ENCODE measurements at places on chromosomes 4 and X.

DNA sequence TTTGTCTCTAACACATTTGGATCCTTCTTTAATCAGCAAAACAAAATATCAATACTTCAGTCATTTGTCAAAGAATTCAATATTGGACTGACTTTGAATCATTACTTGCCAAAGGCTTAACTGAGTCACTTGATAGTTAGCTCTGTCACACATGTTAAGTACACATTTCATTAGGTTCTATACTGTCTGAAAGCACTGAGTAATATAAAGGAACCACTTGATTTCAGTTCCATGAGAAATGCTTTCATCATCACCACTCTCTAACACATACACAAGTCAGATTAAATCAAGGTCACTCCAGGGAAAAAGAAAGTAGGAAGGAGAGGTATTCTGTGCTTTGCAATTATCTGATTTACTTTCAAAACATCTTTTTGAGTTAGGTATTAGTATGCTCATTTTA is 1233.1 kb downstream of the C4orf33 start:
- no peak for DNase-seq

- no peak for DNase-seq
Observed at GRCh38 chr4:70197842-70198241, 2.3 kb downstream of the ODAM start.

GRCh38 chr4:111537871-111538270 is 607.4 kb upstream of the FAM241A start:
- DNase-seq, result no peak

- no peak for DNase-seq
Observed at GRCh38 chrX:12002876-12003275, 135.4 kb upstream of the FRMPD4 start.

DNA sequence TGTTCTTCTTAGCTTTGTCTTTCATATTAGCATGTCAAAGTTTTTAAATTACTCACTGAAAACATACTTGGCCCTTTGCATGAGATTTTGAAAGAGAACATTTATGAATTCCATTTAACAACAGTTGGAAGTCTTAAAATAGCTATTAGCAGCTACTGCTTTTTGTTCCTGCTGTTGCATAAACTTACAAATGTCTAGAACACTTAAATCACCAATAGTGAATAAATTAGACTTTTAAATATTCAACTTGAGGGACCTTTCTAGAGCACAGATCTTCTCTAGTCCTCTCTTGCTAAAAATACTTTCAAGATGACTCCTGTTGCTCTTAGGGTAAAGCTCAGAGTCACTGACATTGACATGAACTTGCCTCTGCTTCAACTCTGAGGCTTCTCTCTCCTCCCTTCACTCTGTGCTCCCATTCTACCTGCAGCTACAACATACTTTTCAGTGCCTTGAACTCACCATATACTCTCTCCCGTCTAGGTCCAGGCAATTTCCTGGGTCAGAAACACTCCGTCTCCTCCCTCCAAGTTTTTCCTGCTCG is 15.8 kb upstream of the TXK start:
- no peak for DNase-seq

DNA sequence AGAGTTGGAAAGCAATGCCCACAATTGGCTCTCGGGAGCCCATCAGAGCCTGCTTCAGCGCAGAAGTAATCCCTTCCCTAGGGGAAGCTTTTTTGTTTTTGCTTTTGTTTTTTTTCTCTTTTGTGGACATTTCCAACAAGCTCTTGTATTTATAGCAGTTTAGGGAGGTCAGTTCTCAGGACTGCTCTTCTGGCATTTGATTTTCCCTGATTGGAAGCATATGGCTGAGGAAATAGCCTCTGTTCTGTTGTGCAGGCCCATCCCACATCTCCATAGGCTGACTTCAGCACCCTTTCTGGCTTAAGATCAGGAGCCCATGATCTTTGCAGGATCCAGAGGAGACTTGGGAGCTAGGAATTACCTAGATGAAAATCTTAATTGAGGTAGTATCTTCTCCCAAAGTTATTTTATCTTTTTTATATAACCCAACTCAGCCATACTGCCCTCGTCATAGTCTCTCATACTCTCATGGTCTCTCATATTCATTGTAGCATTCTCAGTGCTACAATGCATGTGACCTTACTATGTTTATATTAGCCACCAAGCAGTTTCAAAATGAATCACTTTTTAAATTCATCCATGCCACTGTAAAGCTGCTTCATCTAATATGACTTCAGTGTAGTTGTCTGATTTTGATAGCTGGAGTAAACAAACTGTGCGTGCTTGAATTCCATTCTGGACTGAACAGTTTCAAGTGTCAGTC is 16.7 kb downstream of the PAGE4 start:
- DNase-seq, result no peak

- DNase-seq, result no peak
Observed at GRCh38 chr4:138697851-138698250, 317.7 kb upstream of the NOCT start.

GRCh38 chrX:45907786-45908185 is 637.4 kb downstream of the ZNF674 start:
- no peak for DNase-seq

GRCh38 chr4:159410076-159410777 is 307.3 kb downstream of the RAPGEF2 start:
- DNase-seq, result no peak

- no peak for DNase-seq
Observed at GRCh38 chrX:78476701-78477100, 149.3 kb upstream of the CYSLTR1 start.

- no peak for DNase-seq
Observed at GRCh38 chr4:168804146-168804545, 205.9 kb downstream of the CBR4 start.

DNA sequence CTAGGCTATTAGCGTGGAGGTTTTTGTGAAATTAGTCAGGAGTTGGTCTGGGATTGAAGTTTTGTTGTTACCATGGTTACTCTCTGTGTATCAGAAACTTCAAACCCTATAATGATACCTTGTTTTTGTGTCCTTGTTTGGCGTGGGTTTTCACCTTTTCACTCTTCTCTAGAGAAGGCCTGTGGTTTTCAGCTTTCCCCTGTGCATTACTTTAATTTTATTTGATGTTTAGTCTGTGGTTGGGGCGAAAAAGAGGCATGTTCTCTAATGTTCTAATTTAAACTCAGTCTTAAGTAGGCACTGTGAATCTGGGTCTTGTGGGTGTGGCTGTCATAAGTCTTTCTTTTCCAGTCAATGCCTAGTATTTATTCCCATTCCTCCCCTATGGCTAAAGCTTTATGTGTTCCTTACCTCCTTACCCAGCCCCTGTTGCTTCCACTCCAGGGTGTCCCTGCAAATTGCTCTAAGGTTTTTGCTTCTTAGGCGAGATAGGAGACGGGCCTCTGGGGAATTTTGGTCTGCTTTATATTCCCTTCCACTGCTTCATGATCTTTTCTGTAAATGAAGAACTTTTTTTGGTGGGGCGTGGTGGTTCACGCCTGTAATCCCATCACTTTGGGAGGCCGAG is 326.3 kb upstream of the ZCCHC13 start:
- DNase-seq, result no peak

- DNase-seq, result no peak
Observed at GRCh38 chr4:142961866-142962265, 115.8 kb upstream of the INPP4B start.

DNA sequence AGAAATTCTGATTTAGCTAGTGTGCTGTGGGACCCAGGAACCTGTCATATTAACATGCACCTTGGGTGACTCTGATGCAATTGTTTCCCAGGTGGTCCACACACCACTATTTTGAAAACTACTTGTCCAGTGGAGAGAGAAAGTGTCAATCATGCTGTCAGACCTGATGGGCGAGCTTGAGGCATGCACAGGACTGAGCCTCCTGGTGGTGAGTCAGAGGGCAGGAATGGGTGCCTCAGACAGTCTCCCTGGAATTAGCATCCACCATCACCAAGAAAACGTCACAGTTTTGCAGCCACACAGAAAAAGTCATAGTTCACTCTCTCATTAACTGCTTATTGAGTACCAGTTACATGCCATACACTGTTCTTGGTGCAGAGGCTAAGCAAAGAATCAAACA is 181.8 kb upstream of the MAOA start:
- no peak for DNase-seq

GRCh38 chr4:60809486-60809800 is 390.7 kb upstream of the ADGRL3 start:
- DNase-seq, result no peak

DNA sequence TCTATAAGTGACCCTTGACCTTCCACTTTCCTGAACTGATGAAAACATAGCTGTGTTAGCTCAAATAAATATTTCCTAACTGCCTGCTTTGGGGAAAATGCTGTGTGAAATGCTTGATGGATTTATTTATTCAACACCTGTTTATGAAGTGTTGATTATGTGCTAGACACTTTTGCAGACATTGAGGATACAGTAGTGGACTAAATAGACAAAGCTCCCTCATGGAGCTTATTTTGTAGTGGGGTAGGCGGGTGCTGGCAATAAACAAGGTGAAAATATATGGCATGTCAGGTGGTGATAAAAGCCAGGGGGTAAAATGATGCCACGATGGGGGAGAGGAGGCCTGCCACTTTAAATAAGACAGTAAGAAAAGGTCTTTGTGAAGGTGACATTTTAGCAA is 50.2 kb upstream of the TLR3 start:
- DNase-seq, result no peak

GRCh38 chrX:56803850-56804681 is 75.0 kb downstream of the NBDY start:
- DNase-seq, result no peak

GRCh38 chr4:48746608-48747362 is 33.3 kb downstream of the FRYL start:
- no peak for DNase-seq

GRCh38 chr4:30904588-30904987 is 184.4 kb downstream of the PCDH7 start:
- no peak for DNase-seq

DNA sequence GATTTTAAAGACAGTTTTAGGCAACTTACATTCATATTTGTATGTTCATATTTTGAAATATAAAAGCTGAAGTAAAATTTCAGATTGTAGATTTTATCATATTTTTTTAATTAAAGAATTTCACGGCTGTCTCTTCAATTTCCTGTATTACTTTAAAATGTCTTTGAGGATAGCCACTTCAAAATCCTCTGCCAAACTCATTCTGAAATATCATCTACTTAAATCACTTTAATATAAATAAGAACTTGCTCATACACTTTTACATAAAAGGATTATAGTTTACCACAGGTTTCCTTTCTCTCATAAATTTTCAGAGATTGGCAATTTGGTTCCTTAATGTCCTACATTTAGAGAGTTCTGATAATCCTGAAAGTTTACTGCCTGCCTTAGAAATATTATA is 478.2 kb downstream of the ADGRL3 start:
- no peak for DNase-seq

GRCh38 chr4:11397819-11398610 is 30.7 kb downstream of the HS3ST1 start:
- DNase-seq, result no peak

DNA sequence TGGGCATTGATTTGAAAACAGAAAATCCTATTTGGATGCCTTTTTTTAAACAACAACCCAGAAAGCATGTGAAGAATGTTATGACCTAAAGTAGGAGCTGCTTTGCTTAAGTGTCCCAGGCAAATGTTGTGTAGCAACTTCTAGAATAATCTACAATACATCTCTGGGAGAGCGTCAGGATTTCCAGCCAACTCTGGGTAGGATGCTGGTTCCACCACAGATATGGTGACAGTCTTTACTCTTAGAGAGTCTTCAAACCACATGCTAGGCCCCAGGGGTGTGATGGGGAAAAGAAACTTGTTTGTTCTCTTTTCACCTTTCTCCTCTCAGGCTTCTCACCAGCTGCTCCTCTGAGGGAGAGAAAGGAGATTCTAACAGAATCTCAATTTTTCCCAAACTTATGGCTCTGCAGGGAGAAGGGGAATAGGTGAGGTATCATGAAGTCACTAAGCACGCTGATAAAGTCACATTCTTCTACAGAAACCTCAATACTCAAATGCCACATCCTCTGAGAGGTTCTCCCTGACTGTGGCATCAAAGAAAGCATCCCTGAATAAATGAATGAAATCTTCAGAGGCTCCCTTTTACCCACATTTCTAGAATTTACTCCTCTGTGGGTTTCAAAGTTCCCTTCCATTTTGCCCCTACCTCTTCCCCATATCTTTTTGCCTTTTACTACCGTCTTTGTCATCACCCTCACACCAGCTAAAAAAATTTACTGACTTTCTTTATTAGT is 171.6 kb upstream of the RAI2 start:
- DNase-seq, result no peak

DNA sequence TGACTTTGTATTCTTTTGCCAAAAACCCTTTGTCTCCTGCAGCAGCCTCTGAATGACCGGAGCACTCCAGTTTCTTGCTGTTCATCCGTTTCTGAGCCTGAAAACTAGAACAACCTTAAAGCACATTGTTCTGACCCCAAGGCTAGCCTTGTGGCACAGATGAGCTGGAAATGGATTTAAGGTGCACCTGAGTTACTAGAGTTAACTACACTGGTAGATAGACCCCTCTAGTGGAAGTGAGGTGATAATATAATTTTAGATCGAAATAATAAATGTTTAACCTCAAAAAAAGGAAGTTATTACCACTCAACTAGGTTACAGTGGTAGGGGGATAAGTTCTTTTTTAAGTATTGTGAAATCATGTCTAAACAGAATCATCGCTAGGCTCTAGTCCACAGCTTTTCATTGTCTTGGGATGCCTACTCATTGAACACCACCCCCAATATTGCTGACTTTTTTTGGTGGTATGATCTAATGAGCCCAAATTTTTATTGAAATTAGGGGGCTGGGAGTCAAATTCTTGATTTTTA is 2.7 kb downstream of the PLS3 start:
- DNase-seq, result no peak

DNA sequence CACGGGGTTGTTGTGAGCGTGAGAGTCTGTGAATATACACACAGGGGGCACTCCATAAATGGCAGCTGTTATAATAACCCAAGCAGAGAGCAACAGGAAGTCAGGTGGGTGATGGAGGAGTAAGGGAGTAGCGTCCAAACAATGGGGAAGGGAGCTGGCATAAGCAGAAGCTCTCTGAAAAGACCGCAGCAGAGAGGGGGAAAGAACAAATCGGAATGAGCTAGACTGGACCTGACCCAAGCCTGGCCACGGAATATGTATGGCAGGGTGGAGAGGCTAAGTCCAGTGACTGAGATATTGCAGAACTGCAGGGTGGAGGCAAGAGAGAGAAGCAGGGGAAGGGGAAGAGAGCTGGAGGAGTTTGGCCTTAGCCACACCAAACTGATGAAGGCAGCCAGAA is 6.5 kb upstream of the GJB1 start:
- DNase-seq, result no peak

GRCh38 chr4:145061318-145061920 is 36.6 kb downstream of the ANAPC10 start:
- DNase-seq, result no peak

GRCh38 chrX:17608888-17609287 is 128.4 kb upstream of the SCML1 start:
- DNase-seq, result no peak

DNA sequence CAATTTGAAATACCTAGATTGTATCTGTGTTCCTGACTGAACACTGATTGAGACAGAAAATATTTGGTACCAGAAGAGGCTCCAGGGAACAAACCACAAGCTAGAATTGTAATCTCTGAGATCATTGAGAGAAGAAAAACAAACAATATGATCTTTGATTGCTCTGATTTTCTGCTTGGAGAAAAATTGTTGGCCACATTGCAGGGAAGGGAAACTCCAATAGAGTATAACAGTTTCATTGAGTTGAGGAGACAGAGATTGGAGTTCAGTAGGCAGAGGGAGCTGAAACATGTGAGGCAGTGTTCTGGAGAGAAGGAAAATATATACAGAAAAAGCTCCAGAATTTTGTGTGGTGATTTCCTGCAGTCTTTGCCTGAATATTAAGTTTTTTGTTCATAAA is 158.2 kb downstream of the C4orf33 start:
- no peak for DNase-seq
